H1 (cell line): ENCODE measurements at places on chromosomes 1 and 21. TPM values are rescaled to one million over a fixed set of nuclear protein-coding genes. Genes with fewer than 3 reads are reported as not detected.

PTPN22 gene
- not detected in 2 replicates for total RNA-seq

RIPPLY3 gene
- total RNA-seq: 2.0 and 2.6 TPM in 2 replicates

LCE4A gene
- total RNA-seq: not detected in 2 replicates

SLC30A2 gene
- 0.19 TPM in 1 of 2 replicates, not detected in the other for total RNA-seq

NBPF26 gene
- total RNA-seq: 4.3 and 4.7 TPM in 2 replicates

ARHGEF16 gene
- total RNA-seq: 20.0 and 20.7 TPM in 2 replicates

NBPF4 gene
- not detected in 2 replicates for total RNA-seq

FNBP1L gene
- 94.2 and 95.9 TPM in 2 replicates for total RNA-seq

ALDH9A1 gene
- total RNA-seq: 57.6 and 62.7 TPM in 2 replicates
